Omental fat pad (tissue), 4 donors: ENCODE measurements at places on chromosomes 6 and 20.
A peak's percentile ranks its signal among the peaks of the same experiment; 100 is the strongest.

GRCh38 chr6:90025523-90026061 is 131.3 kb downstream of the GJA10 start:
- DNase-seq = no peak

DNA sequence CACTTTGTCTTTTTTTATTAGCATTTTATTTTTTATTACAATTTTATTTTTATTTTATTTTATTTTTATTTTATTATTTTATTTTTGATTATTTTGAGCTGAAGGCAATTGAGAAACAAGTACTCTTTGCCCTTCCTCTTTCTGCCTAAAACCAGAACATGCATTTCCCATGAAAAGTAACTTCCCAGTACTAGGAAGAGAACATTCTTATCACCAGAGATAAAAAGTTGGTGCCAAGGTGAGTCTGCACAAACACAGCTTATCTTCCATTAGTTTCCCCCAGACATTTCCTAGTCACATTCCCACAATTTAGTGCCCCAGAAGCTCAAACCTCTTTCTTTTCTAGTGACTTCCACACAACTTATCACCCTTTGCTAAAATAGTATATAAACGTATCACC is 84.8 kb downstream of the CD24 start:
- no peak for DNase-seq

GRCh38 chr6:14851281-14851680 is 394.6 kb upstream of the JARID2 start:
- DNase-seq = no peak

- DNase-seq = no peak
Observed at GRCh38 chr20:8983478-8984345, 85.2 kb upstream of the PLCB4 start.

GRCh38 chr6:92495242-92495641 is 924.1 kb downstream of the EPHA7 start:
- no peak for DNase-seq

- no peak for DNase-seq
Observed at GRCh38 chr6:42022755-42023384, 27.5 kb upstream of the TAF8 start.

DNA sequence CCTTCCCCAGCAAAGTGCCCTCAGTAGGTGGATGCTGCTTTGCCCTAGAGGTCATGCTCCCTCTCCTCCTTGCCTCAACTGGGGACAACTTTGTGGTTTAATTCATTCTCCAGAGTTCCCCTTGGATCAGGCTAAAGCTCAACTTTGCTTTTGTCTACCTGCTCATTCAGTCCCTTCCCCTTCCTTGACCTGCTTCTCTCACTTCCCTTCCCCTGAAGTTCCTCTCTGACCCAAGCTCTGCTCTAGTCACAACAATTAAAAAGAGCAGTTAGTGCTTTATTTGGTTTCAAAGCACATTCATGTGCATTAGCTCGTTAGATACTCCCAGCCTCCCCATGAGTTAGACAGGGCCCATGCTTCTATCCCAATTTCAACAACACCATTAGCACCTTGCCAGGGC is 71.3 kb downstream of the DZANK1 start:
- no peak for DNase-seq

GRCh38 chr6:163579880-163580295 is 165.4 kb downstream of the QKI start:
- no peak for DNase-seq

DNA sequence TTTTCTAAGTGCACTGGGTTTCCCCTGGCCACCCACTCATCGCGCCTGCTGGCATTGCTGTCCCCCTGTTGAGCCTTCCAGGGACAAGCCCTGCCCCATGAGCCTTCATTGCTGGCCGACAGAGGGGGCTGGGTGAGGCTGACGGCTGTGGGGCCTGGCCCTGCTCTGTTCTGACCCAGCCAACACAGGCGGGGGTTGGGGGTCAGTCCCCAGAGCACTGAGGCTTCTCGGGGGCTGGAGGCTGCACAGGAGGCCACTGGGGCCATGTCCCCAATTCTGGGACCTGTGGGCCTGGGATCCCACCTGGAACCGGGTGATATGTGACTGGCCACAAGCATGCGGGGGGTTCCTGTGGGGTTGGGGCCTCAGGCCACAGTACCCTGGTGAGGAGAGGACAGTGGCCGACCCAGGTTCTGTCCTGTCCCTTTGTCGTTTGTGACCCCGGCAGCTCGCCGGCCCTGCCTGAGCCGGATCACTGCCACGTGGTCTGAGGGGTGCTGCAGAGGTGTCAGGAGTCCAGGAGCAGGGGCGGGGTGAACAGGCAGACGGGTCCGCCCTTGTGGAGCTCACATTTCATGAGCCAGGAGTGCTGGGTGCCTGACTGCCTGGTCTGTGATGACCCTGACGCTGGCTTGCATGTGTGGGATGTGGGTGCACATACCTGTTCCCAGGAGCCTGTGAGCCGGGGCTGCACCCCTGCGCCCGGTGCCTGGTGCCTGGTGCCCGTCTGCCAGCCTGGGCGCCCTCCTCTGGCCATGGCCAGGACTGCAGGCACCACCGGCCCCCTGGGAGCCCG is 2.1 kb upstream of the COL20A1 start:
- DNase-seq = peak; percentile 36

DNA sequence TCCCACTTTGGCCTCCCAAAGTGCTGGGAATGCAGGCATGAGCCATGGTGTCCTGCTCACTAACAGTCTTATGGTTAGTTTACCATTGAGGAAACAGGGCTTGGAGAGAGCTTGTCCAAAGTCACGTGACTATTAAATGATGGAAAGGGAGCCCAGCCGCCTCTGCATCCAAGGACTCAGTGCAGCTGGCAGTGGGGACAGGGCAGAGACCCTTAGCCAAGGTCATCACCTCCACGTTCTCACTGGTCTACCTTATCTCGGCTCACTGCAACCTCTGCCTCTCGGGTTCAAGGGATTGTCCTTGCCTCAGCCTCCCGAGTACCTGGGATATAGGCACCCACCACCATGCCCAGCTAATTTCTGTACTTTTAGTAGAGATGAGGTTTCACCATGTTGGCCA is 109.3 kb downstream of the SLC23A2 start:
- no peak for DNase-seq

DNA sequence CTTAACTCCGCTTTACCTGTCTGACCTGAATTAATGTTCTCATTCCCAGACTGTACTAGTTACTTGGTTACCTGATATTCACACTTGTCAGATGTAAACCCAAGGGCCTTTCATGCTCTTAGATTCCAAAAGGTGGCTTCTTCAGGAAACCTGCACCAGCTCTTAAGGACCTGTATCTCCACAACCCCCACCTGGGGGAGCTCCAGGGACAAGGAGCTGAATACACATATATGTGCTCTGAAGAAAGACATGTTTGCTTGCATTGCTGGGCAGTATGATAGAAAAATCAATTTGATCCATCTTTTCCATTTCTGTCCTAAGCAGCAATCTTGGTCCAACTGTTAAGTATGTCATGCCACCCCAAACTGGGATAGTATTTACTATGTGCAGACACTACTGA is 64.8 kb upstream of the POU3F2 start:
- no peak for DNase-seq

GRCh38 chr20:4342609-4343008 is 327.3 kb upstream of the RNF24 start:
- no peak for DNase-seq

- no peak for DNase-seq
Observed at GRCh38 chr6:23003671-23004467, 434.5 kb downstream of the HDGFL1 start.

- DNase-seq = no peak
Observed at GRCh38 chr6:40903456-40903855, 135.6 kb downstream of the UNC5CL start.

- no peak for DNase-seq
Observed at GRCh38 chr6:55276745-55277530, 50.3 kb upstream of the GFRAL start.

GRCh38 chr20:22574545-22575086 is 9.8 kb downstream of the FOXA2 start:
- DNase-seq = no peak

DNA sequence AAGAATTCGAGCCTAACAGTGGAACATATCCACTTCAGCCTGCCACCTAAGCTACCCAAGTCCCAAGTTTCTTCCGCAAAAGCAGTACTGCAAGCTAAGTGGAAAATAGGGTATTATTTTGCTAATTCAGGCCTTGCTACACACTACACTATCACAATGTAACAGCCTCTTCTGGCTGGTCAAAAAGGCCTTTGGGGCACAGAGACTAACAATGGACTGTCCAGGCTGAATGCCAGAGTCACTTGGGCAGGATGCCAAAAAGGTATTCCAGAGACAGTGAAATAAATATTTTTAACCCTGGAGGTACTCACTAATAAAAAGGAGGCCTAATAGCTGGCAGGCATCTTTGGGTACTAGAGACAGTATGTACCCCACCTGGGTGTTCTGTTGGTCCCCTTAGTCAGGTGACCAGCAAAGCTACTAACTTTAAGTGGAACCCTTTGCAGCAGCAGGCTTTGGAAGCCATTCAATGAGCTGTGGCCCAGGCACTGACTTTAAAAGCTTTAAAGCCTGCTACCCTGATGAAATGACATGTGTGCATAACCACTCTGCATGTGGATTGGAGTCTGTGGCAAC is 692.1 kb downstream of the HTR1B start:
- DNase-seq = no peak

- DNase-seq = no peak
Observed at GRCh38 chr6:104943781-104944180, 13.1 kb upstream of the LIN28B start.

GRCh38 chr6:125746731-125747588 is 2.5 kb upstream of the HEY2 start:
- no peak for DNase-seq

- DNase-seq = no peak
Observed at GRCh38 chr6:31663961-31664789, 622 bp downstream of the GPANK1 start.

GRCh38 chr6:118285791-118286190 is 262.3 kb upstream of the PLN start:
- DNase-seq = no peak

DNA sequence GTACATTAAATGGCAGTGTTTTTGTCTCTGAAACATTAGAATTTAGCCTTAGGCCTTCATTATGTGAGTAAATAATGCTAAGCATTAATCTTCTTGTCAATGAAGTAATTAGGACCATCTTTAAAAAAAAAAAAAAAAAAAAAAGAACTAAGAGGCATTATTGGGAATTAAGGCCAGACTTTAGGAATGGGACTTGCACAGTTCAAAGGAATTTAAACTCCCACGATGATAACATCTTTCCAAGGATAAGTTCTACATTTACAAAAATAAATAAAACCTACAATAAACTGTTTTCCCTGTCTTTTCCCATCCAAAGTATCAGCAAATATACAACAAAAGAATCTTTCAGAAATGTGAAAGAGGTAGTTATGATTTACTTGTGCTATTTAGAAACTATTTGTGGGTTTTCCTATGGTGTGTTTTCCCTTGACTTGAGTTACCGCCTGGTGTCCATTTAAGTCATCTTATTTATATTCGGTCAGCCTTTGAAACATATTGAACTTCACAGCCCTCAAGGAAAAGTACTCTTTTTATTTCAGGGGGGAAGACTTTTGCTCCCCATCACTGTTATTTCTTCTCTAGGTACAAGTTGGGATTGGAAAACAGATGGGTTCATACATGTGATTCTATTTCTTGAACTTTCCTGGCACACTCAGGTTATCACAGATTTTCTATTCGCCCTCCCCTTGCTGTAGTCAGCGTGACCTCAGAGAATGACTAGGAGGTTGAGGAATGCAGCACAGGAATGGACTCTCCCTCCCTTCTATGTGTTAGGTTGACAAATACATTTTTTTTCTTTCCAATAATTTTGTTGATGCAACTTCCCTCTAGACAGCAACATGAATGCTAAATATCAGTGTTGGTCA is 13.6 kb downstream of the STMND1 start:
- no peak for DNase-seq

- no peak for DNase-seq
Observed at GRCh38 chr20:11454966-11455799, 462.5 kb upstream of the BTBD3 start.

GRCh38 chr6:22227824-22228610 is 68.8 kb downstream of the PRL start:
- no peak for DNase-seq
